ENCODE measurements at places on chromosomes 2 and 18.

DNA sequence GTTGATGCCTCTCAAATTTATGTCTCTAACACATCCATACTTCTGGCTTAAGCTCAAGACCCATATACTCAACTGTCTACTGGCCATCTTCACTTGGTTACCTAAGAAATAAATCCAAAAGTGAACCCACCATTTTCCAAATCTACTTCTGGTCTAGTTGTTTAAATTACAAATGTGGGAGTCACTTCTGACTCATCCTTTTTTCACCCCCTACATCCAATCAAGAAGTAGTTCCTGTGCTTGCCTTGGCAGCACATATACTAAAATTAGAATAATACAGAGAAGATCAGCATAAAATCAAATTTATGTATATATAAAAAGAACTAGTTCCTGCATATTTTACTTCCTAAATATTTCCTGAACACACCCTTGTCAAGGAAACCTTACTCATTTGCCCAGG lies 53.6 kb downstream of the STRN start:
- DNase-seq, result peak; percentile 71

GRCh38 chr2:78766459-78766858 lies 259.0 kb upstream of the REG3G start:
- no peak for DNase-seq

DNA sequence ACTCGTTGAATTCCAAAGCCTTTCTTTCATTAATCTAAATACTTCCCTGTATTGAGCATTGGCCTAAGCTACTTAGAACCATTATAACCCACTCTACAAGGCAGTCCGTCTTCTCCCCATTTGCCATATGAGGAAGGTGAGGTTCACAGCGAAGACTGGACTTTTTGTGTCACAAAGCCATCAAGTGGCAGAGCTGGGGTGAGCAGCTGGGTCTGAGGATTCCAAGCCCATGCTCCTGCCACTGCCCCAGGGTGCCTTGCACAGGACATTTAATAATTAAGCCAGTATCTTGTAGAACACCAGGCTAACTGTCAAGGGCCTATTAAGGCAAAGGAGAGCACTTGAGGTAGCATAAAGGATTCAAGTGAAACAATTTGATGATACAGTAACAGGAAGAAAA lies 68.8 kb upstream of the ZNF397 start:
- no peak for DNase-seq

GRCh38 chr2:165792104-165792454 lies 2.0 kb downstream of the GALNT3 start:
- no peak for DNase-seq

DNA sequence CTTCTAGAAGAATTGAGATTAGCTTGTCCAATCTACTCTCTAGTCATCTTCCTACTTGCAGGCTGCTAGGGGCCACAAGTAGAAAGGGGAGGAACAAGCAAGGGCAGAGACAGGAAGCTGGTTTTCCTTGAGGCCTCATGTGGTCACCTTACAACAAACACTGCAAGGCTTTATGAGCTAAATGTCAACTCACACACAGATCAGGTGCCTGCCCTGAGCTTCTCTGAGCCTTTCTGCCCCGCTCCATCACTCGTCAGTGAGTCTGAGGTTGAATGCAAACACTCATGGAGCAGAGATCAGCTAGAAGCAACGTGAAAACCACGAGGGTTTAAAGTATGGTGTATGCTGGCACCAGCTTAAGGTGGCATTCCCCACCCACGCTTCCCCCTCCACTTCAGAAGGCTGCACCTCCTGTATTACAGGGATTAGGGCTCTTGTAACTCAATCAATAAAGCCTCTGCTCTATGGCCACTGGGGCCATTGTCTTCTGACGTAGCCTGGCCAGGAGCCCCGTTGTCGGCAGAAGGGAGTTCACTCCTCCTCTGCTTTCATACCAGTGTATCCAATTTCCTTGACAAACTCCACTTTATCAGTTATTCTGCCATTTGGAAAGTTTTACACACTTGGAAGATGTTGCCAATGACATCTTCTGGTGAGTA lies 5.4 kb upstream of the CRYGC start:
- DNase-seq, result no peak

GRCh38 chr2:97950329-97951154 lies 45.2 kb downstream of the TMEM131 start:
- DNase-seq, result peak; percentile 93

DNA sequence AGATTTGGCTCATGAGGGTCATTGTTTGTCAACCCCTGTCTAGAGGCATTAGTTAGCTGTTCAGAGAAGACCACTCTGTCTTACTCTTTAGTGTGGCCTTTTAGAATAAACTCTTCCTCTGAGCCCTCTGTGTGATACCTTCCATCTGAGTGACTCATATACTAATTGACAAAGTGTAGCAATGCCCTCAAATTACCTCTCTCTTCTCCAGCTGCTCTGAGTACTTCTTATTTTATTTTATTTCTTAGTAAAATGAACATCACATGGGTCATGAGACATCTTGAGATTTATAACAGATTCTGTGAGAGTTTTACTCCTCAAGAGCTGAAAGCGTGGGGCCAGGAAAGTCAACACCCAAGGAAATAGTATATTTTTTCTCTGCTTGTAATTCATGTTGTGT lies 67.4 kb downstream of the KCTD18 start:
- peak; percentile 81 for DNase-seq

GRCh38 chr2:205868773-205869333 lies 186.6 kb downstream of the NRP2 start:
- DNase-seq, result peak; percentile 95

GRCh38 chr18:52349498-52349897 lies 9.5 kb downstream of the DCC start:
- DNase-seq, result no peak

DNA sequence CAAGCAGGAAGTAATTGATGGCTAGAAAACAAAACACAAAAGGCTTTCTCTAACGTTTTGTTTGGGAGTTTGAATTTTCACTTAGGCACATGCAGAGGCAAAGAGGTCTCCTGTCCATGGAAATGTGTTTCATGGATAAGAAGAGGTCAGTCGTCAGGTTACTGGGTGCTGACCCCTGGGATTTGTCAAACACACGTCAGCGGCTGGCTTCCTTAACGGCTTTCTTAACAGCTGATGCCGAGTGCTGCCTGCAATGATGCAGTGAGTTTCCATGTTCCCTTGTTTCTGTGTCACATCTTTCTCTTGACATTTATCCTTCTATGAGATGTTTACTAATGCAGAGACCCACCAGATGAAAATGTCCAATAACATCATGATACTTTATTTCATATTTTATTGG lies 31.7 kb downstream of the GPR39 start:
- DNase-seq, result no peak

GRCh38 chr2:62474176-62474575 lies 31.8 kb downstream of the TMEM17 start:
- DNase-seq, result peak; percentile 16

DNA sequence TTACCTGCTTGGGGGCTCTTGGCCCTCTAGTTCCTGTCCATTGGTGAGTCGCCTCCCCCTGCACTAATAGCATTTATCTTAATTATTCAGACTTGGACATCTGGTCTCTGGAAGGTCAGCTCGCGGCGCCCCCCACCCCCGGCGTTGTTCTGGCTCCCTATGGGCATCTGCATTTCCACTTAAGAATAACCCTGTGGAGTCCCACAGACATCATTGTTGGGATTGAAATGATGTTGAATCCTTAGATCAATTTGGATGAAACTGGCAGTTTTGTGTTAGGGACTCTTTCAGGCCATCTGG lies 313.8 kb upstream of the HS6ST1 start:
- DNase-seq, result no peak

- DNase-seq, result no peak
These were observed 162.8 kb downstream of the RBM43 start for GRCh38 chr2:151098841-151099240.

- DNase-seq, result no peak
These were observed 13.4 kb downstream of the TNS1 start for GRCh38 chr2:217989221-217989948.

- DNase-seq, result peak; percentile 14
These were observed 128.0 kb downstream of the SPP2 start for GRCh38 chr2:234178330-234179030.

DNA sequence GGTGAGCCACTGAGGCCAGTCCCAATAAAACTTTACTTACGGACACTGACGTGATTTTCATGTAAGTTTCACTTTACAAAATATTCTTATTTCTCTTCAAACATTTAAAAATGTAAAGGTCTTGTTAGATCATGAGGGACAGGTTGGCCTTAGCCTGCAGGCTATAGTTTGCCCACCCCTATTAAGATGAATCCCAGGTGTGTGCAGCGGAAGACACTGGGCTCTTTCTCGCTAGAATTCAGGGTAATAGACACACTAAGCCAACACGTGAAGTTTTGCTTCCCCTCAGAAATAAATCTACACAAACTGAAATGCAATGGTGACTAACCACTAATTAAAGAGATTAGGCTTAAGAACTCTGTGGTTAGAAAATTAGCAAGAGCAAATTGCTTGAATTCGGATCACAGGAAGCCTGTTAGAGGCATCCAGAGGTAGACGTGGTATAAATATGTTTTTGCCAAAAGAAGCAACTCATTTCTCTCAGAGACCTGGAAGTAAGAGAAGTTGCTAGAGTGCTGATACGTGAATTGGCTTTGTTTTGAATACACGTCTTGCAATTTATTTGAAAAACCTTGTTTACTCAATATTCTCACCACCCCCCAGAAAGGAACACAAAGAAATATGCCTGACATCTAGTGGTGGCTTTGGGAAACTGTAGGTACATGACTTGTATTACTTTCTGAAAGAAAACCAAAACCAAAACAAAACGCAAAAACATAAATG lies 151.6 kb downstream of the DTNB start:
- peak; percentile 81 for DNase-seq

GRCh38 chr18:6001867-6002266 lies 106.5 kb upstream of the TMEM200C start:
- DNase-seq, result peak; percentile 23

GRCh38 chr2:31972059-31972458 lies 38.7 kb downstream of the MEMO1 start:
- DNase-seq, result no peak

DNA sequence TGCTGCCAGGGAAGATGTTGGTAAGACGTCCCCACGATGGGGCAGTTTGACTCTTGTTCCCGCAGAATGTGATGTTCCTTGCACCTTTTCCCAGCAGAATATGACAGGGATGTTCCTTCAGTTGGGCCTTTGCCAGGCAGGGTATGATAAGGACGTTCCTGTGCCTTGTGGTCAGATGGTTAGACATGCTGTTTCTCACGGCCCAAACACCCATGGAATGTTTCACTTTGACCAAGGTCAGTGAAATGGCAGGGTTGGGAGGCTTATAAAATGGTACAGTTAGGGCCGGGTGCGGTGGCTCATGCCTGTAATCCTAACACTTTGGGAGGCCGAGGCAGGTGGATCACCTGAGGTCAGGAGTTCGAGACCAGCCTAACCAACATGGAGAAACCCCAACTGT lies 40.3 kb upstream of the YPEL5 start:
- DNase-seq, result peak; percentile 64

DNA sequence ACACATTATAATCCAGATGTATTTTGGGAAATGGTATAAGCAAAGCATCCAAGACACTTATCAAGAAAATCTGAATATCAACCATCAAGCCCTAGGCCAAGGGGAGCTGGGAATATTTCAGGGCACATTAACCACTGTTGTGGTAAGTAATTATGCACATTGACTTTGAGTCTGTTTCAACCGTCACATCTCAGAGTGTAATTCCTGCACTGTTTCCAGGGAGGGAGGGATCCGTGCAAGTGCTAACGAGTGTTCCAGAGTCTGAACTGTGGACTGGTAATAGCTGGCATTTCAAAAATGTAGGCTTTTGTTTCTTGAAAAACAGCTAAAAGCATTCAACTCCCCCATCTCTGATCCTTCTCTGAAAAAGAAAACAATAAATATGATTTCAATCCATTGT lies 681.6 kb downstream of the BCL11A start:
- no peak for DNase-seq

- no peak for DNase-seq
These were observed 69.6 kb downstream of the EML4 start for GRCh38 chr2:42238644-42239288.

DNA sequence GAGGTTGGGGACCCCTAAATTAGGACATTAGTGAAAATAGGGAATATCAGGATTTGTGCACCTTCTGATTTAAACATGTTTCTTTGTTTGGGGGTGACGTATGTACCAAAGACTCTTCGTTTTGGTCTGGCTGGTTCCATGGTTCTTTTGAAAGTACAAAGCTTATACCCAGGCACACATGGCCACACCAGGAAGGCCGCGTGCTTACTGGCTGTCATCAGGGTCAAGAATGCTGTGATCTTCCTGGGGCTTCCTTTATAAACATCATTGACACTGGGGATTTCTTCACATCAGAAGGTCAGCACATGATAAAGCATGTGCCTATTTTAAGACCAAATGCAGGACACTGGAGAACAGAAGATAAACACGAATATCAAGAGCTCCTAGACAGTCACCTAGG lies 230.6 kb upstream of the ID2 start:
- DNase-seq, result no peak

DNA sequence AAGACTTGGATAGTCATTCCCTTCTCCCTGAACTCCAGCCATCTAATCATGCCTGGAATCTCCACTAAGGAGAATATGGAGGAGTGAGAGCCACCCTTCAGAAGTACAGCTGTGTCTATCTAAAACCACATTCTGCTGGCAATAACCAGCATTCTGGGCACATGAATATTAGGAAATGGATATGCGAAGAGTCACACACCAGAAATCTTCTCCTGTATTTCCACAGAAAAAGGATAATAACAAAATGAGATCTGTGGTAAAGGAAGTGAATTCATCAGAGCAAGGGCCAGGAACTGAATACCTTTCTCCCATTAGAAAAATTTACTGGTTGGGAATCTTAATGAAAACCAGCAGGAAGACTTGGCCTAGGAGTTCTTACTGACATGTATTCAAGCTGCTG lies 218.8 kb downstream of the SCG2 start:
- DNase-seq, result peak; percentile 2

DNA sequence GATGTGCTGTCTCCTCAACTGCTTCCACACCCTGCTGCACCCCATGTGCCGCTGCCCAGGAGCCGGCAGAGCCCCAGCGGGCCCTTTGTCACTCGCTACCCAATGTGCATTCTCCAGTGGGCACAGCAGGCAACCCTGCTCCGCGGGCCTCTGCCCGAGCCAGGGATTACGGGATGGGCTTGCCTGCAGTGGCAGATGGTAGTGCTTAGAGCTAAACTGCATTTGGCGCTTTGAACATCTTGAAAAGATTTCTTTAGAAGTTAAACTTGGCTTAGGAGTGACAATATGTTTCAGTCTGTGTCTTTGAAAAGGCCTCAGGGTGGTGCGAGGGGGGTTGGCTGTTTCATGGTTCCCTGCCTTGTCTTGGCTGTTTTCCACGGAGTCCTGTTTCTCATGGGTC lies 84.0 kb upstream of the BOD1L2 start:
- no peak for DNase-seq

DNA sequence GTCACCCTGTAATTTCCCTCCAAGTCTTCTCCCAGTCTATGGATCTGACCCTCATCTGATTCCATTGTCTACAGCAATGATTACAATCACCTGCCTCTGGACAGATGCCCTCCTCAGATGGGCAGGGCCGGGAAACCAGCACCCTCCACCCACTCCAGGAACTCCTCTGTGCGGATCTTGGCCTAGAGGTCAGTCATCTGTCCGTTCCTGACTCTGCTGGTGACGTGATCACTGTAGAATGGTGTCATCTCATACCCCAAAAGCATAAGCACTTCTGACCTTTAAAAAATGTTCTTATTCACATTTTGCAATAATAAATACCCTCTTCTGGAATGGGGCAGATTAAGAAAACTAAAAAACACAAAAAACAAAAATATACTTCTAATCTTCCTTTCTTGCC lies 29.5 kb upstream of the BZW1 start:
- peak; percentile 66 for DNase-seq

All from iris pigment epithelial cell (primary cell).